Osteocyte (in vitro differentiated cells): ENCODE measurements at places on chromosomes 6 and 20. TPM values are rescaled to one million over a fixed set of nuclear protein-coding genes. Genes with fewer than 3 reads are reported as not detected.

DNA sequence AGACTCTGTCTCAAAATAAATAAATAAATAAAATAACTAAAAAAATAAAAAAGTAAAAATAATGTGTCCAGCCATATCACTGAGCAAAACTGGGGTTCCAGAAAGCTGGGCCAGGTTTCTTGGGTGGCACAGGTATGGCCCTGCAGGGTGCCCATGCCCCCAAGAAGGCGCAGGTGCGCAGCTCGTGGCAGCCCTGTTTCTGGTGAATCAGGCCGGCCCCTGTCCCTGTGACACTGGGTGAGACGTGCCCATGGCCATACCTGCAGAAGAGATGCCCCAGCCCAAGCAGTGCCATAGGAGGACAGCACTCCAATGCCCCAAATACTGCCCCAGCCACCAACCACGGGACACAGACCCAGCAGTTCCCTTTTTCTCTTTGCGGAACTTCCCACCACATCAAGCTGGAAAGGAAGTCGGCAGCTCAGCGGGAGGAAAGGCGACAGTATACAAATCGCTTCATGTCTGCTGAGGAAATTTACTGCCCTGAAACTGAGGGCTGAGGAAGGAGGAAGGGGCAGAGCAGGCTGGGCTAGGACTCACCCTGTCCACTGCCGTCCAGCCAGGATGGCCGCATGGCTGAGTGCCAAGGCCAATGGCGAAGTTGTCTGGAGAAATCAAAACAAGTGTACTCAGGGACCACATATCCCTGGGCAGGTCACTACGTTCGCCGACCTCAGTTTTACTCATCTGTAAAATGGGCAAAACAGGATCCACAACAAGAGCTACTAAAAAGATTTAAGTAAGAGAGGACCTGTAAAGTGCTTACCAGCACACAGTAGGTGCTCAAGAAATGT, 55.4 kb downstream of the PREX1 start:
- no peak for DNase-seq
- no peaks in the 10 kb centered on the region for H3K27me3 ChIP-seq
- H3K4me3 ChIP-seq: no peak overlapping the region
- no peak overlapping the region for H3K27ac ChIP-seq
- H3K36me3 ChIP-seq: no peaks in the 10 kb centered on the region

DNA sequence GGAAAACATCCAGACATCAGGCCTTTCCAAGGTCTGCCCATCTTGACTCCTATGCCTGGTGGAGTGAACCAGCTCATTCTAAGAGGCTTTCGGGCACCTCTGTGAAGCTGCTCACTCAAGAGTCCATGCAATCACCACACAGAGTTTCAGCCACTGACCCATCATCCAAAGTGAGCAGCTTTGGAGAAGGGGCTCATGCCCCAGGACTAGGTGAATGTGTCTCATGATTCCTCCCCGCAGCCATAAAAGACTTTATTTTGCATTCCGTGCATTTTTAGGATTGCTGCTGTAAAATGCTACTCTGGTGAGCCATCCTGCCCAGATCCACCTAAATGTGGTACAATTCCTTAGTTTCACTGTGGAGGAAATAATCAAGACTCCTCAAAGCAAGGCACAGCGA, 44.5 kb upstream of the EZR start:
- no peaks in the 10 kb centered on the region for H3K36me3 ChIP-seq
- no peaks in the 10 kb centered on the region for H3K27me3 ChIP-seq
- H3K4me1 ChIP-seq: peaks cover 8% of the 10 kb centered on the region
- DNase-seq: no peak
- no peak overlapping the region for H3K27ac ChIP-seq

GRM1 gene
- not detected in 2 replicates for total RNA-seq

GRCh38 chr20:40676491-40677269, 12.4 kb downstream of the MAFB start:
- DNase-seq: no peak
- no peaks in the 10 kb centered on the region for H3K36me3 ChIP-seq
- no peak overlapping the region for H3K4me3 ChIP-seq
- peaks cover 71% of the 10 kb centered on the region for H3K27me3 ChIP-seq
- peak overlapping the region; percentile 33 for H3K27ac ChIP-seq

COL21A1 gene
- total RNA-seq: 48.0 and 60.0 TPM in 2 replicates

FOXF2 gene
- 1.5 and 1.8 TPM in 2 replicates for total RNA-seq
